ENCODE measurements at places on chromosomes 5 and 9.

DNA sequence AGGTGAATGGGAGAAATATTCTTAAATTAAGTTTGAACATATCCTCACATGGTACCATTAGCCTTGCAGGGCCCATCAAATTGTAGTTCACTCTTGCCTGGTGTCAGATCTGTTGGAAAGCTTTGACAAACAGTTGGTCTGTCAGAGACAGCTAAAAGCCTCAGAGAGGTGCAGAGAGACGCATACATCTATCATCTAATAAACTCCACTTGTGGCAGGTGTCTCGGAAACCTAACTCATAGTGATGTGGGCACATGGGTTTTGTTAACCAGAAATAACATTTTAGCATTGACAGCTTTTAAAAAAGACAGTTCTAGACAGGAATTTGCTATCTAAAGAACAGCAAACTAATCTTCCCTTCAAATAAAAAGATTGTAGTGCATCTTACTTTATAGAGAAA lies 315.9 kb downstream of the KDM4C start:
- DNase-seq: no peak

- no peak for DNase-seq
These were observed 226.3 kb upstream of the ZNF608 start for GRCh38 chr5:124972703-124973102.

DNA sequence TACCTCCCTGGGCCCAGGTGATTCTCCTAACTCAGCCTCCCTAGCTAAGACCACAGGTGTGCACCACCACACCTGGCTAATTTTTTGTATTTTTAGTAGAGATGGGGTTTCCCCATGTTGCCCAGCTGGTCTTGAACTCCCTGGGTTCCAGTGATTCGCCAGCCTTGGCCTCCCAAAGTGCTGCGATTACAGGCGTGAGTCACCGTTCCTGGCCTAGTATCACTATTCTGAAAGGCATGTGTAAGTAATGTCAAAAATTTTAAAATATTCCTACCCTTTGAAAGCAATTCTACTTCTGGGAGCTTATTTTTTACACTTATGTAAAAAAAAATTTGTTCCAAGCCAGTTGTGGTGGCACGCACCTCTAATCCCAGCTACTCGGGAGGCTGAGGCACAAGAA lies 27.1 kb upstream of the TLE1 start:
- no peak for DNase-seq

GRCh38 chr9:134182554-134183085 lies 18.3 kb upstream of the RNU6ATAC start:
- no peak for DNase-seq

DNA sequence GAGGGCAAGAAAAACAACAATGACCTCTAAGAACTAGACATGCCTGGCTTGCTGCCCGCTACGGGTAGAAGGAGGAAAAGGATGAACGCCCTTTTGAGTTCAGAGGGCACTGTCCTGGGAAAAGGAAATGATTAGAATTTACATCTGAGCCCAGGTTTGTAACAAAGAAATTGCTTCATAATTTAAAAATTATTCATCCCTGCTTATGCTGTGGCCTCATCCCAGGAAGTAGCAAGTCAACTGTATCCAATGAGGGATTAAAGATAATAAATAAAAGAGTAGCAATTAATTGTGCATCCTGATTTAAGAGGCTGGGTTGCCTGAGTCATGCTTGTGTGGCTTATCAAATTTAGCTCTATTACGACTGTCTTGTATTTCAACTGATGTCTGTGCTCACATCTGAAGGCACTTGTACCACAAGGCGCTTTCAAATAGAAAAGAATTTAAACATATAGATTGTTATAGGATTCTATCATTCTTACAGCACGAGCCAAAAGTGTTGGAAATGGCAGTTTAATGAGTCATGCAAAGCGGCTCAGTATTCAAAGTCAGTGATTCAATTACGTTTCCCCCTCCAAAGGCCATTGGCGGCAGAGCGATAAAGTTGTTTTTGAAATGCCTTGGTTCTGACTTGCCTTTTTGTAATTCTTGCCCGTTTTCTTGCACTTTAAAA lies 40.0 kb upstream of the DMRT1 start:
- DNase-seq: peak; percentile 66

DNA sequence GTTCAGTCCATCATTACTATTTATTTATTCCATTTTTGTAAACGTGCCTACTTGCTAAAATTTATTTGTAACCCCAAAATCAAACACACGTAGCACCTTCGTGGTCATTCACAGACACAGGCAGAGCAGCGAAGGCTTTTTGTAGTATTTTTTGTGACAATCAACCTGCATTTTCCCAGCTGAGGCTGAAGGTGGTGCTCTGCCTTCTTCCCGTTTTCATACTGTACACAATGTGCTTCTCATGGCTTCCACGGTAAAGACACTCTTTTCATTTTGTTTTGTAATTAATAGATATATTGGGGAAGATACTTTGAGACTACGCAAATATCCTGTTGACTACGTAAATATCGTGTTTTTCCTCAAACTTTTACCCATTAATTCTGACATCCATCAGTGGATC lies 19.4 kb downstream of the DAP start:
- DNase-seq: no peak

All from cardiac fibroblast (primary cell).